ENCODE measurements at places on chromosomes 2 and 18.

GRCh38 chr18:59606193-59607077 is 90.8 kb downstream of the CCBE1 start:
- DNase-seq: no peak

GRCh38 chr2:10235099-10235908 is 67.4 kb upstream of the HPCAL1 start:
- DNase-seq: peak; percentile 38

- DNase-seq: no peak
Measured at GRCh38 chr2:111941531-111941930, 43.1 kb downstream of the MERTK start.

- DNase-seq: no peak
Measured at GRCh38 chr2:33250417-33251029, 225.9 kb upstream of the RASGRP3 start.

DNA sequence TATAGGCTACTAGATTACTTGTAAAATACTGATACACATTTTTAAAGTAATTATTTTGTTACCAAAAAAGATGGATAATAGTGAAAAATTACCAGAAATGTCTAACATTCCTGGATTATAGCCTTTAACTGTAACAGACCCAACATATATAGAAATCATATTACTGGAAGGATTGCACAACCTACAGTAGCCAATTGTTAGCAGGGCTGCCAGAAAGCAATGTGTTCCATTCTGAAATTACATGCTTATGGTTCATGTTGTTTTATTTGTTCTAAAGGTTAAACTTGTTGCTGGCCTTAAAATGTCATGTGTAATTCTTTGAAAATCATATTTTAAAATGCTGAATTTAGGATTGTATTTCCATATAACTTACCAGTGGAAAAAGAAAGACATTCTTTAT is 793.6 kb upstream of the ACVR2A start:
- peak; percentile 61 for DNase-seq

DNA sequence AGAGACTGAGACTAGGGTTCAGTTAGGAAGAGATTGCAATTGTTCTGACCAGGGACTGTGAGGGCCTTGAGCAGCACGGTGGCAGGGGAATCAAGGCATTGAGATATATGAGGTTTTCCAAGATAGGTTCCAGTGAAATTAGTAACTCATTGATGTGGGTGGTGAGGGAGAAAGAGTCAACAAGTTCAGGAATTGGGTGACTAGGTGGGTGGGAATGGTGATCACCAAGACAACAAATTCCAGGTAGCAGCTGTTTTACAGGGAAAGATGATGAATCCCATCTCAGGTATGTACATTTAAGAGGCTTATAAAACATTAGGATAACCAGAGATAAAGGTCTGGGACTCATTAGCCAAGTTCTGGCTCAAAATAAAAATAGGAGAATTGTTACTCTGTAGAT is 251.5 kb upstream of the MGAT5 start:
- DNase-seq: no peak

DNA sequence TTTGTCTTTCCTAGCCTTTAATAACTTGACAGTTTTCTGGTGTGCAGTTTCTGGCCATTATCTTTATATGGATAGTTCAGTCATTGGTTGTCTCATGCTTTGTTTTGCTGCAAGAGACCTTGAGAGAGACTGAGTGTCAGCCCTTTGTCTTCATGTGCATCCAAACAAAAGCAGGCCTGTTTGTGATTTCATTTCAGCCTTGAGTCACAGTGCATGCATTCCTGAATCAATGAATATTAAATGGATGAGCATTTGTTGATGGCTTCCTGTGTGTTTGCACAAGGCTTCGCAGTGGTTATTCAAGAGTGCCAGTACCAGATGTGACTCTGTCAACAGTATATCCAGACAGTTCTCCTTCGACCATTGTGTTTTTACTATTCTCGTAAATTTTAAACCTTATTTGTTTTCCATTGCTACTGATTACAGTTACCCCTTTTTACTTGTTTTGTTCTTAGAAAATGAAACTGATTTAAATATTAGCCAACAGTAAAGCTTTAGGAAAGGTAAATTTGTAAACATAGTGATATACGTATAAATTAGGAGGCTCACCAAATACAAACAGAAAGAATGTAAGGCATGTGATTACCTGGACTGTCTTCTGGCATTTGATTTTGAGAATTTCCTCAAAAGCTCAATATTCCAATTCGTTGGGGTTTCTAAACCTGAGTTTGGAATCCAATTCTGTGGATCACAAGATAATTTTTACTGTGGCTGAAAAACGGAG is 319.8 kb downstream of the CTNNA2 start:
- DNase-seq: no peak

DNA sequence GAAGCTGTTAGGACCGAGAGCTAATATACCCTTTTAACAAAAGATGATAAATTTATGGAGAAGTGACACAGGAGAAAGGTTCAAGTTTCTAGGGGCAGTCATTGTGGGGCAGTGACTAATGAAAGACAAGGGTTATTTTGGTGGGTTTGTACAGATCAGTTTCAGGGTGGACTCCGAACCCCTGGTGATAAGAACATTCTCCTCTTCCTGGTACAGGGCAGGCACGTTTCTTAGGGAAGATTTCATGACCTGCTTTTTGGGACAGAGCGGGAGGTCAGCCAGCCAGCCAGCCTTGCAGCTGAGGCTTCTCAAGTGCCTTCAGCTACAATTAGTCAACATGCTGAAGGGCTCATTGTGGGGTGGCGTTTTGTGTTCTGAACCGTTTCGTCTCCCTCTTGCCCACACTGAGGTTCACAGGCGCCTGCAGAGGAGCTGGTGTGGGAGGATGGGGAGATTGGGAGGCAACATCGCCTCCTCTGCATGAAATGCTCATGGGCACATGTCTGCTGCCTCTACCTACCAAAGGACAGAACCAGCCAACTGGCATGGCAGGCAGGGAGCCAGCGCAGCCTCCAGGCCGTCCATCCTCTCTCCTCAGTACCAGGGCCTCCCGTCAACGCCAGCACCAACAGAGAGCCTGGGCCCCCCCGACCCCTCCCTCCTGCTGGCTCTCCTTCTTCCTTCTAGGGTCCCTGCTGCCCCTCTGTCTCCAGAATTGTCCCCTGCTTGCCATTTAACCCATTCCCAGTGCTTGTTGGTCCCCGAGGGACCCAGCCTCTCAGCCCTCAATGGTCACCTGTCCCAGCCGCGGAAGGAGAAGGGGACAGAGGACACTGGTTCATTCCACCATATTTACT is 9.6 kb downstream of the CHMP1B start:
- no peak for DNase-seq

DNA sequence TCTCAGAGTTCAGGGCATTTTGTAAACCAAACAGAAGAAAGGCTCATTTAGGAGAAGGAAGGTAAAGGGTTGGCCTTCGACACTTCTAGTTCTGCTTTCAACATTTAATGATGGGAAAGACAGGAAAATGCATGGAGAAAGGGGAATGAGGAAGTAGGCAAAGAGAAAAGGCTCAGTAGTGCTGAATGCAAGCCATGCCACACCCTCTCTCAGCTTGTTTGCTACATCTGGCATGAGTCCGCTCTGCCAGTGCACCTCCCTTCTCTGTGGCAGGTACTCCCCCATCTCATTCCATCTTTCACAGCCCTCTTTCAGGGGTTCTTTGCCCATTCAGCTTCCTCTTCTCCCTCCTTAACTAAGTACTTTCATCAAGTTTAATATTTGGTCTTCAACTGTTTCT is 120.9 kb upstream of the ITGB6 start:
- DNase-seq: no peak

GRCh38 chr2:112566104-112566503 is 18.3 kb upstream of the CHCHD5 start:
- DNase-seq: no peak

DNA sequence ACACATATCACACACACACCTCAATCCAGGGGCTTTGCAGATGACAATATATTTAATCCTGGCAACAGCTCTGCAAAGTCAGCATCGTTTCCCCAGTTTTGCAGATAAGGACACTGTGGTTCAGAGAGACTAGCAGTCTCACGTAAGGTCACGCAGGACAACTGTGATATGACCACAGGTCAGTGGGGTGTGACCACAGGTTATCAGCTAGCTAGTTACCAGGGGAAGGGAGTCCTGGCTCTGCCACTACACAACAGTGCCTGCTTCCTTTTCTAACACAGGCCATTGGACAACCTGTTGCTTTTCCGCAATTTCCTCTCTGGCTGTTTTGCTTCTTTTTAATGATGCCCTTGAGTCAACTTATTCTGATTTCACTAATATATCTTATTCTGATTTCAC is 33.3 kb downstream of the RBMS1 start:
- no peak for DNase-seq

DNA sequence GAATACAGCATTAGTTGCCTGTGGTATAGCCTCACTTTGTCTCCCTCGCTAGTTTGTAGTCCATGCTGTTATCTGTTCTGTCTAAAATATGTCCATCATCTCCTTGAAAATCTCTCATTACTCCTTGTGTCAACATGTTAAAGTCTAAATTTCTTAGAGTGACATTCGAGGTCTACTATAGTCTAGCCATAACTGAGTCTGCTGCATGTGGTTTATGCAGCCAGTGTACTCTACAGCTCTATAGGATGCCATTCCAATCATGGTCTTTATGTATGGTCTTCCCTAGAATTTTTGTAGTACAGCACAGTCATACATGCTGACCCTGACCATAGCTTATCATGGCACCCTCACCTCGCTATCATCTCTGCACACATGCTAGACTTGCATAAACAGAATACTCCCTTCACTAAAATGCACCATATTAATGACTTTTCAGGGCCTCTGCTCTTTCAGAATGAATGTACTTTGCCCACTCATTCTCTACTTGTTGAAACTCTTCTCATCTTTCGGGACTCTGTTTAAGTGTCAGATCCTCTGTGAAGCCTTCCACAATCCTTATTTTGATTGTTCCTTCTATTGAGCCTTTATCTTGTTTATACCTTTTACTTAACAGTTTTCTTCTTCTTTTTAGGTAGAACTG is 12.8 kb downstream of the TANK start:
- no peak for DNase-seq

- DNase-seq: no peak
Measured at GRCh38 chr2:96103761-96104486, 12.4 kb downstream of the ADRA2B start.

DNA sequence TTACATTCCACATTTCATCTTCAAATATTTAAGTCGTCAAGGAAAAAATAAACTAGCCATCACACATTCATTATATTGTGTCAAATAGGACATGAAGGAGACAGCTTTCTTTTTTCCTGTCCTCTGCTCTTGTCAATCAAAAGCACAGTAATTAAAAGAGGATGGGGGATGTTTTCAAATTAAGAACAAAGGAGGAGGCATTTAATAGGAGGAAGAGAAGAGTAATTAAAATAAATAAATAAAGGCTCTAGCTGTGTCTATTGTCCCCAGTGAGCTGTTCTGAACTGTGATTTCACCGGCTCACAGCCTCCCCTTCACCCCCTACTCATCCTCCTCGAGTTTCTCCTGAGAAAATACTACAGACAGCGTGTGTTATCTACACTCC is 1377.1 kb upstream of the PIK3C3 start:
- no peak for DNase-seq

- peak; percentile 50 for DNase-seq
Measured at GRCh38 chr18:22822024-22822423, 111.1 kb upstream of the RBBP8 start.

GRCh38 chr18:34281722-34282121 is 57.0 kb upstream of the NOL4 start:
- no peak for DNase-seq

DNA sequence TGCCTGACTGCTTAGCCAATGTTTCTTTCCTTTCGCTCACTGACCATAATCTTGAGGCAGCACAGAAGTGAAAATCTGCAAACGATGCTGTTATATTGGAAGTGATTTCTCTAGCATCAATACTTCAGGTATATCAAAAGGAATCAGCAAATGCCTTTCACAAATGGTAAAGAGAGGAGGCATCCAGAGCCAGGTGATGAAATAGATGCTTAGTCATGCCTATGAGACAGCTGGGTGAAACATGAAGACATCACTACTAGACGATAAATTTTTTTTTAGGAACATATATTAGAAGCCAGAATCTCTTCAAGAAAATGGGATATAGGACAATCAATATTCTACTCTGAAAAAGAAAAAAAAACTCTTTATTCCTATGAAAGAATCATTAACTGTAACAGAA is 249.2 kb upstream of the SLC39A10 start:
- DNase-seq: peak; percentile 15

GRCh38 chr2:56047136-56047535 is 123.6 kb upstream of the EFEMP1 start:
- no peak for DNase-seq

- DNase-seq: peak; percentile 85
Measured at GRCh38 chr18:48470484-48471180, 61.4 kb upstream of the ZBTB7C start.

Data from GM03348 (cell line).